Foreskin fibroblast (primary cell): ENCODE measurements at places on chromosomes 5 and 9.

GRCh38 chr5:42813533-42813932 lies 1.8 kb upstream of the SELENOP start:
- DNase-seq = no peak

DNA sequence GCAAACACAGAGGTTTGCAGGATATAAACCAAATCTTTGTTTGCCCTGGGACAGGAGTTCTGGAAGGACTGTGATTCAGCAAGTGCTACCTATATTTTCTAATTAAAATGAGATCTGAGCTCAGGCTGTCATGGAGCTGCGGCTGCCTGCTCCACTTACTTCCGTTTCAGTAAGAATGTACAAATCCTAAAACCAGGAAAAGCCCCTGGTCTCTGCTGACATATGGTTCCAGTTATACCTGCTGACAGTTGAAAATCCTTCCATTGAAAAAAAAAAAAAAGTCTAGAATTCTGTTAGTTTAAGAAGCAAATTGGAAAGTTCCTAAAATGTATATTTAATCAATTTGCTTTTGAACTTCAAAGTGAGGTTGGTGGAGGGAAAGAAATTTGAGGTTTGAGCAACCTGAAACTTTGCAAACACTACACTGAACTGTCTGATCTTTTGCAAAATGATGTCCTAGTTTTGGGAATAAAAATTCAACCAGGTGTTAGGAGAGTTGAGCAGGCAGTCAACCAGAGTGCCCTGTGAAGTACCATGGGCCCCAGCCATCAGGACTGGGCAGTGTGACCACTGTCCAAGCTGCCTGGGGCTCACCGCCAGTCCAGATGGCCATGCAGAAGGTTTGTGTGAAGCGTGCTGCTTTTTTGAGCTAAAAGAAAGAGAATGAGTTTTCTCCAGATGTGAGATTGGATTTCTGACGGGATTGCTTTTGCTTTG lies 50.6 kb downstream of the SHB start:
- DNase-seq = no peak

DNA sequence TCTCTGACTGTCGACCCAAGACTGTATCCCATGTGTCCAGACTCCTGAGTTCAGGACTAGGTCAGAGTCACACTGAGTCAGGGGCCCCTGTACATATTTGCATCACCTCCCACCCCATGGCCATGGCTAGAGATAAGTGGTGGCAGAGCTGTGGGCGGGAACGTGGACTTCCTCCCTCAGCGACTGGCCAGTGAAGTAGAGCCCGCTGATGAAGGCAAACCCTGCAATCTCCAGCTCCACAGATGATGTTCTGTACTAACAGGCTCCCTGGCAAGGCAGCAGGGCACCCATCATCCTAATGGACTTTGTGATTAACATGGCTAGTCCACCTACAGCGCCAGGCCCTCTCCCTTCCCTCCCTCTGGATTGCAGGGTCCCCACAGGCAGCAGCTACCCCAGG lies 110.5 kb upstream of the LRRTM2 start:
- DNase-seq = no peak

DNA sequence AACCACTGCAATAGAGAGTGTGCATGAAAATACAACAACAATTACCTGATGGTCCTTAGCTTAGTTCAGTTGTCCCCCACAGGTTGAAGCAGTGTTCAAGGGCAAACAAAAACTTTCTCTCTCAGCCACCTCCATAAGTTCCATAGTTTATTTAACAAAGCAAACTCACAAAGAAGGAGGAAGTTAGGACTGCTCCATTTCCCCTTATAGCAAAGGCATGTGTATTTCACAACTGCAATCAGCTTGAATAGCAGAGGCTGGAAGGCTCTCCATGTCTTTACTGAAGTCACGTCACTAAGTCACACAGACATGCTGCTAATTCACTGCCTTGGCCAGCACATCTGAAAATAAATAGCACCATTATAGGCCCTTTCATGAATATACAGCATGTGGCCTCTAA lies 43.3 kb downstream of the DOCK8 start:
- no peak for DNase-seq

GRCh38 chr5:62419609-62420008 lies 7.0 kb downstream of the IPO11 start:
- no peak for DNase-seq

DNA sequence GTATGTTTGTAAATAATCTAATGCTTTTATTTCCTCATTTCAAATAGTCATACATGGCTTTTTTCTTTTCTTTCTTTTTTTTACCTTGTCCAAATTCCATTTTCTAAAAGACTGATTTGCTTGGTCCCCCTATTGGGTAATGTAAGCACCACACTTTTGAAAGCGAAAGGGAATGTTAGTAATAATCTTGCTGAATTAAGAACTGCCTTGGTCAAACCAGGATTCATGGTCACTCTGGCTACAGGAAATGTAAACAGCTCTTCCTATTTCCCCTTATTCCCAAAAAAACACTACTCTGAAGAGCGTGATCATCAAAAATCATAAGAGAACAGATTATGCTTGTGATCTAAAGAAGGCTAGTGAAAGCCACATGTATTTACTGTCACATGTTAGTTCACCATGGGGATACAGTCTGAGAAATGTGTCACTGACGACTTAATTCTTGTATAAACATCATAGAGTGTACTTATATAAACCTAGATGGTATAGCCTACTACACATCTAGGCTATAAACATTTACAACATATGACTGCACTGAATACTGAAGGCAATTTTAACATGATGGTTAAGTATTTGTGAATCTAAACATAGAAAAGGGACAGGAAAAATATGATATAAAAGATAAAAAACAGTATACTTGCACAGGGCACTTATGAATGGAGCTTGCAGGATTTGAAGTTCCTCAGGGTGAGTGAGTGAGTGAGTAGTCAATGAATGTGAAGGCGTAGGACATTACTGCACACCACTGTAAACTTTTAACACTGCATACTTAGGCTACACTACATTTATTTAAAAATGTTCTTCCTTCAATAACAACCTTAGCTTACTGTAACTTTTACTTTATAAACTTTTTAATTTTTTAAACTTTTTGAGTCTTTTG lies 75.3 kb downstream of the HMGCR start:
- DNase-seq = no peak

DNA sequence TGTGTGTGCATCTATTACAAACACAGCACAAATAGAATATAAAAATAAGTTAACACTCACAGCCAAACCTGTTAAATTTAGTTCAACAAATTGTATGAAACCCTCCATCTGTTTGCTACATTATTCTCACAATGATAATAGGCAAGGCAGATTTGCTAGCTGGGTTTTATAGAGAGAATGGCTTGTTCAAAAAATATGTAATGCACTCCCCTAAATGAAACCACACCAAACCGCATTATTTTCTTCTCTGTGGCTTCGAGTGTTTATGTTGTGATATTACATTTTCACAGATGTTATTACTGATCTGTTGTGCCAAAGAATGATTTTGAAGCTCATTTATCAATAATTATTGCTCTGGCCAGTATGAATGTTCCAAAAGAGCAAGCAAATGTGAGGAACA lies 92.9 kb downstream of the SPATA31D1 start:
- no peak for DNase-seq
